ENCODE measurements at places on chromosomes 12 and 14. TPM values are rescaled to one million over a fixed set of nuclear protein-coding genes. Genes with fewer than 3 reads are reported as not detected.

PARP11 gene
- total RNA-seq: 1.6 TPM

ENDOU gene
- total RNA-seq: 0.16 TPM

OASL gene
- total RNA-seq: 0.36 TPM

- DNase-seq: no peak
Measured at GRCh38 chr14:32381869-32382268, 52.8 kb downstream of the AKAP6 start.

- no peak for DNase-seq
Measured at GRCh38 chr14:73220061-73220460, 17.2 kb upstream of the PAPLN start.

- no peak for DNase-seq
Measured at GRCh38 chr12:85057370-85057963, 21.3 kb downstream of the LRRIQ1 start.

- no peak for DNase-seq
Measured at GRCh38 chr14:68366656-68367055, 426.2 kb downstream of the ZFP36L1 start.

DNA sequence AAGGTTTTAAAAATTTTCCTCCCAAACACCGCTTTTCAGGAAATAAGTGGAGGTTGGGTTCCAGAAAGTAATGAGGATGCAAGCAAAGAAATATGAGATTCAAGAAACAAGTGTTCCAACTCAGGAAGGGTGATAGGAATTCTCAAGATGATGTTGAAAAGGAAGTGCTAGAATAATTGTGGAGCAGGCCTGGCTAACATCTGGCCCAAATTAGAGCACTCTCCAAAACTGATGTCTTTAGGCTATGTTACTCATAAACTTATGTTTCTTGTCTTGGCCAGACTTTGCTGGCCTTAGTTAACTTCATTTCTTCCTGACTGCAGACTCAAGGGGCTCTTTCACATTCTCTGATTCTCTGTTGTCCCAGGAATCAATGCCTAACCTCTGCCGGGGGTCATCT, 116.3 kb downstream of the TMTC3 start:
- no peak for DNase-seq

DNA sequence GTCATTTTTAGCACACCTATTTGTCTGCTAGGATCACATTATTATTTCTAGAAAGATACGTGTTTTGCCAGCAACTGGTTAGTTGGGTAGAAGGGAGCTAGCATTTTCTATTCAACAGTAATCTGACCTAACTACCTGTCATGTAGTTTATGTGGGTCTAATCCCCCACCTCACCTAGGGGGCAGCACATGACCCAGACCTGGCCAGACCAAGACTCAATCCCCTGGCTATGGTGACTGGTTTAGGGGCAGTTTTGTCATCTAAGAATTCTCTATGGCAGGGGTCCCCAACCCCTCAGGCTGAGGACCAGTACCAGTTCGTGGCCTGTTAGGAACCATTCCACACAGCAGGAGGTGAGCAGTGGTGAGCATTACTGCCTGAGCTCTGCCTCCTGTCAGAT, 29.5 kb upstream of the EVL start:
- DNase-seq: no peak

DNA sequence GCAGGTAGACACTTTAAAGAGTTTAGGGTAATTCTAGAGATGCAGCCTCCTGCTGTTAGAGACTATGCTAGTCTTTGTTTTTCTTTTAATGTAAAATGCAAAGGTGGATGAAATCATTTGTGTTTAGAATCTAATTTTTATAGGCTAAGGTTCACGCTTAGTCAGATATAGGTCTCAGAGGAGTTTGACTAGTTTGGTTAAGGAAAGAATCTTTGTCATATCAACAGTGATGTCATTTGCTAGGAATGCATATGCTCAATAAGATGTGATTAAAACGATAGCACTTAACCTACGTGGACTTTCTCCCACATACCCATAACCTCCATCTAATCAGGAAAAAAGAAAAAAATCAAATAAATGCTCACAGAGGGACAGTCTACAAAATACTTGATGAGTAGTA, 859.3 kb upstream of the ATXN7L3B start:
- DNase-seq: no peak

DNA sequence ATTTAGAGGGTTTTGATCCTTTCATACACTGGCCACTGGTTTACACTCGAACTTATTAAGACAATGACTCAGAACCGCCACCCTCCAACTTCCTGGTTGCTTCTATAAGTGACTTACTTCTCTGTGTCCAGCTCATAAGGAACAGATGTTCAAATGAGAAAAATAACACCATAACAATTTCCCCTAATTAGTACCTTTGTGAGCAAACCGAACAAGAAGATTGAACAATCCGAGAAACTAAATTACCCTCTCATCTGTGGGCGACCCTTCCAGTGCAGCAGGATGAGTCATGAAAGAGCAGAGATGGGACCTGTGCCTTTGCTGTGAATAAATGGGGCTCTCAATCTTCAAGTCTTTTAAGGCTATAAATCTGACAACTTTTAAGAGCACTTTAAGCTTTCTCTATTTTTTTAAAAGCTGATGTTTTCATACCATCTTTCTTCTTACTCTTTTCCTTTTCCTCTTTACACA, 146.8 kb upstream of the RASSF8 start:
- no peak for DNase-seq

GRCh38 chr14:52910572-52910971, 40.3 kb downstream of the FERMT2 start:
- DNase-seq: no peak

GRCh38 chr12:52682381-52682660, 2.1 kb upstream of the KRT1 start:
- DNase-seq: no peak

- DNase-seq: no peak
Measured at GRCh38 chr12:131559517-131560516, 151.1 kb upstream of the SFSWAP start.

DNA sequence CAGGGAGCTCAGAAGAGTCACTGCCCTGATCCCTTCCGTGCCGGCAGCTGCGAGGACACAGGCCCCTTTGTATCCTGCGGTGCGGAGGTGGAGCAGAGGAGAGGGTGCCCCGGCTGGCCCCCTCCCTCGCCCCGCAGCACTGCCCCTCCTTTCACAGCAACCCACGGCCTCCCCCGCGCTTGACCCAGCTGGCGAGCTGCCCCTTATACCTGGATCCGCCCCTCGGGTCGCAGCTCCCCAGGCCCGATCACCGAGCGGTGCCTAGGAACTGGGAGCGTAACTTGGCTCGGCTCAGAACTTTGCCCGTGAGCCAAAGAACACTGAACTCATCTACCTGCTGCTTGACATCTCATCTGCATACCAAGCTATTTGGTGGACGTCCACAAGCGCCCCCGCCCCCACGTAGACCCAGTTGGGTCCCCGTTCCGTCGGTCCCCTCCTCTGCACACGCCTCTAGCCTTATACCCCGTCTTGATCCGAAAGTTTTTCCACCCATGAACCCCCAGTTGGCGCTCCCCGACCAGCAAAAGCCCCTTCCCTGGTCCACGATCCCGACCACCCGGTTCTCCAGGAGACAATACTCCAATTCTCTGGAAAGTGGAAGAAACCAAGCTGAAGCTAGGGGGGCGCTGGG, 697 bp upstream of the DNAJC14 start:
- DNase-seq: no peak

All from gastrocnemius medialis (tissue), 4 donors.